ENCODE measurements at places on chromosomes 16 and 17.
A peak's percentile ranks its signal among the peaks of the same experiment; 100 is the strongest.

DNA sequence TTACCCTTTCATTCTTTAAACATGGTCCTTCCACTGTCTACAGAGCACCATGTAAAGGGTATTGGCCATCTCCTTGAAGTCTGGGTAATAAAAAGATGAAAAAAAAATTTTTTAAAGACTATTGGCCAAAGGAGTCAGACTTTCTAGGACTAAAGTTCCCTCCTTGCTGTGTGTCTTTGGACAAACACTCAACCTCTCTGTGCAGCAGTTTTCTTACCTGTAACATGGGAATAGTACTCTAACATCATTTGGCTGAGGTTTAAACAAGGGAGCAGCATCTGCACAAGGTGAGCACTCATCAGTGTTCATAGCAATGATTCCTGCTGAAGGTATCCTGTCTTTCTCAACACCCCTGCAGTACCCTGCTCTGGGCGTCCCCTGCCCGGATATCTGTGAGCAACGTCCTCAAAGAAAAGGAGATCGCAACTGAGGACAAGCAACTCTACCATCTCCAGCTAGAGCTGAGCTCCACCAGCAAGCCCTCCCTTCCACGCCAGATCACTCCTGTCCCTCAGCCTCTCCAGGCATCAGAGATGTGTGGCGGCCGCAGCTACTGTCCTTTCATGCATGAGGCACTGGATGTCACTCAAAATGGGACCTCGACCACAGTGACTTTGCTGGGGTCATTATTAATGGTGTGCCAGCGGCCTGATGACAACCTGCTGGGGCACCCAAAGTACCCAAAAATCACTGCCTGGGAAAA, 29.5 kb upstream of the RPH3AL start:
- DNase-seq: no peak

- no peak for DNase-seq
Observed at GRCh38 chr17:8362651-8363332, 13.7 kb downstream of the KRABD2 start.

DNA sequence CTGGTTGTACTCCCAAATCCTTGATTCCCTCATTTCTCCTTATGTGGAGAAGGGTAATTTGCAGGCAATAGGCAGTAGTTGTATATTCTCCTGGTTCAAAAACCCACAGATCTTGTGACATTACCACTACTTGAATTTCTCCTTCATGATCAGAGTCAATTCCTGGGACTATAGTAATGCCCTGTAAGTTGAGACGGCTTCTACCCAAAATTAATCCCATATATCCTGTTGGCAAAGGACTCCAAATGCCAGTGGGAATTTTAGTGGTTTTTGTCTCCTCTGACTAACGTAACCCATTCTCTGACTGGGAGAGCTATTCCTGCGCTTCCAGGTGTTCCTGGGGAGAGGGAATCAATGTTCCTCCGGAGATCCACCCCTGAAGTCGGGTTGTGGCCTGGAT, 11.6 kb upstream of the ZNF689 start:
- no peak for DNase-seq

DNA sequence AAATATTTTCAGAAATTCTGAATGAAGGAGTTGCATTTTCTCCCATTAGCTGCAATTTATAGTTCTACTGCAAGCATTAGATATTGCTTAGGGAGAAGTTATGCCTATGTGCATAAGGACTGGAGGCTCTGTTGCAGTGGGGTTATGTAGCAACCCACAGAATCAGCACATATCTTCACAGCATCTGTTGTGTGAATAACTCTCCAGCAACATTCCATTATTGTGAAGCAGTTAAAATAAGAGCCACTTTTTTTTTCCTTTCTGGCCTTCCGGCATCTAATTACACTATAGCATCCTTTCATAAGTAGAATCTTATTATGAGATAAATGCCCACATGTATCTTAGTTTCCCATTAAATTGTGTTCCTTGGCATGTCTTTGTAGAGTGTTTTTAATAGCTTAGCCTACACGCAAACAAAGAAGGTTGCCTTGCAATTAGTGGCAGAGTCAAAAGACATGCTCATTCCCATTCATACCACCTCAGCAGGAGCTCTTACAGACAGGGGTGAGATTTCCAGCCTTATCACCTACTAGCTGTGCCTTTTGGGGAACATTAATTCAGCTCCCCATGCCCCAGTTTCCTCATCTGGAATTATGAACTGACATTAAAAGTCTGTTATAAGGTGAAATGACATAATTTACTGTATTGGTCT, 596.0 kb upstream of the GOT2 start:
- DNase-seq: no peak

- DNase-seq: no peak
Observed at GRCh38 chr17:78343187-78343542, 16.7 kb downstream of the SOCS3 start.

- DNase-seq: peak; percentile 65
Observed at GRCh38 chr16:81469710-81470535, 25.3 kb downstream of the CMIP start.

GRCh38 chr16:82156761-82157533, 13.1 kb downstream of the MPHOSPH6 start:
- DNase-seq: no peak

DNA sequence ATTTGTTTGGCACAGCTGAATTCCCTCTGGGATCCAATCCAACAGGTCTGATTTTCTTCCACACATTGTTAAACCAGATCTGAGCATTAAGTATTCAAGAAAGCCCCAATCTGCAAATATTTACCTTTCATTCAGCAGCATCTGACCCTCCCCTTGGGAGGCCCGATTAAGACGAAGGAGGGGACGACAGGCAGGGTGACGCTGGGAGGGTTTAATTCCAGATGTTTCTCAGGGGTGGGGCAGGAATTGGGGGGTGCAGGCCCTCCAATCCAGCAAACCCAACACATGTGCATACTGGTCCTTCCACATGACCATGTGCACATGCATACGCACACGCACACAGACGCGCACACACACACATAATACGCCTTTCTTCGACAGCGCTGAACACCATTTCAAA, 240.5 kb downstream of the GSG1L start:
- no peak for DNase-seq

DNA sequence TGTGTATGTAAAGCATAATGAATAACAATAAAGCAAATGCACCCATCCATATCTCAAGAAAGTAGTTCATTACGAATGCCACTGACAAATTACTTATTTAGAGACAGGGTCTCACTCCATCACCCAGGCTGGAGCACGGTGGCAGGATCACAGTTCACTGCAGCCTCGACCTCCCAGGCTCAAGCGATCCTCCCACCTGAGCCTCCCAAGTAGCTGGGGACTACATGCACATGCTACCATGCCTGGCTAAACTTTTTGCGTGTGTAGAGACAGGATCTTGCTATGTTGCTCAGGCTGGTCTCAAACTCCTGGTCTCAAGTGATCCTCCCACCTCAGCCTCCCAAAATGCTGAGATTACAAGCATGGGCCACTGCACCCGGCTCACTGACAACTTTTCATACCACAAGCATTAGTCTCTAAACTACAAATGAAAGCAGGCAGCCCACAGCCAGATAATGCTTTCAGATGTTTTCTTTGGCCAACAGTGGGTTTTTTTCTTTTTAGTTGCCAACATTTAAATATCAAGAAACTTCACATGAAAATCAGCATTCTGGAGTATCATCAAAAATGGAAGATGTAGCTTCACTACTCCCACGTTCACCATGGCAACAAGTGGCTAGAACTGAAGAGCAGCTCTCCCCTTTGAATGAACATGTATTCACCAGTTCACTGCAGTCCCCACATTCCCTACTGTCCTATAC, 7.7 kb downstream of the ARHGAP17 start:
- no peak for DNase-seq

DNA sequence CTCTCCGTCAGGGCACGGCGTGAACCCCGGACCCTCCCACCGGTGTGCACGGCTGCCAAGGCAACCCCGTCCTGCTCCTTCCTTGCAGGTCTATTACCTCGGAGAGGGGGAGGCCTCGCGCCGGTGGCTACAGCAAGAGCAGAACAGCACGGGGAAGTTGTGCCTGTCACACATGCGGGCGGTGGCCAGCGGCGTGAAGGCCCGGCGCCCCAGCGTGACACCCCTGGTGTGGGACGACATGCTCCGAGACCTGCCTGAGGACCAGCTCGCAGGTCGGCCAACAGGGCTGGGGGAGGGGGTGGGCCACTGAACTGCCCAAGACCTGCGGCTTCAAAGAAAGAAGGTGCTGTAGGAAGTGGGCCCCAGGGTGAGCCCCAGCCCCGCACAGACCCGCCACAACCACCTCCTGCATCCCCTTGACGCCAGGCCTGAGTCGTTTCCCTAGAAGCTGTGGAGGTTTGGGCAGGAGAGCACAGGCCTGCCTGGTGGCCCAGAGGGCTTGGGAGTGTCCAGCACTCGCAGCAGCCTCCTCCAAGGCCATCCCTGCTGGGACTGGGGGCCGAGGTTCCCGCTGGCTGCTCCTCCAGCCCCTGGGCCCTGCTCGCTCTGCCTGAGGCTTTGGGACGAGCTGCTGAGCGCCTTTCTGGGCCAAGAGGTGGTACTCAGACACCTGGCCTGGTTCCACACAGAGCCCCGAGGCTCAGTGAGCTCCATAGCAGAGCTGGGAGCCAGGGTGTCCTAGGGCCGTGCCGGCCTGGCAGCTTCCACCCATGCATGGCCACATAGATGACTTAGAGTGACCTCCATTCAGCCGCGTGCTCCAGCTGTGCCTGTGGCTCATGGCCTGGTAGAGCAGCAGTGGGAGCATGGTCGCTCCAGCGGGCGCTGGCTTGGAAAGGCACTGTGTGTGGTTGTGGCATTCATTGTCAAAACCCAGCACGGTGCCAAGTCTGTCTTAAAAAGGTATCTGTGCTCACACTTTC, 14.7 kb downstream of the CYBC1 start:
- DNase-seq: no peak

- no peak for DNase-seq
Observed at GRCh38 chr16:5678371-5678770, 580.8 kb upstream of the EEF2KMT start.

GRCh38 chr16:88970539-88971065, 6.4 kb downstream of the CBFA2T3 start:
- no peak for DNase-seq

- DNase-seq: no peak
Observed at GRCh38 chr17:73304971-73305812, 6.6 kb downstream of the CDC42EP4 start.

DNA sequence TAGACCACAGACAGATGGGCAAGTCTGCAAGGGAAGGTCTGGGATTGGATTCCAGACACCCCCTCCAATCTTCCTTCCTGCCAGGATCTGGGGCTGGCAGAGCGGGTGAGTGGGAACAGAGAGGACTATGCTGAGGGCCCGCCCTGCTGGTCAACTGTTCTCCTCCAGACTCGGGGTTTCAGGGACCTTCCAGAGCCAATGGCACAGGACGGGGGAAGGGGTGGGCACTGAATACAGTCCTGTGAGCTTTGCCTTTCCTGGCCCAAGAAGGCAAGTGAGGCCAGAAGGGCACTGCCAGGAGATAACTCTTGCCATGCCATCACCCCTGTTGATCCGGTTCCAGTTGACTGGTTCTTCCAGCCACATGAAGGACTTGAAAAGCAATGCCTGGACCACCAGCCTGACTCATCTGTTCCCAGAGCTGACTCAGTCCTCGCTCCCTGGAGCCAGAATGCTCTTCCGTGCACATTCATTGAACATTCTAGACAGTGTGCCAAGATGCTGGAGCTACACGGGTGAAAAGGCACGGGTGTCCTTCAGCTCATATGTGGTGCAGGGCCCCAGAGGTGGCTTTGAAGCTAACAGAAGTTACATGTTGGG, 533 bp upstream of the MEFV start:
- DNase-seq: no peak

GRCh38 chr16:89391-90302, 11.6 kb downstream of the MPG start:
- DNase-seq: no peak

DNA sequence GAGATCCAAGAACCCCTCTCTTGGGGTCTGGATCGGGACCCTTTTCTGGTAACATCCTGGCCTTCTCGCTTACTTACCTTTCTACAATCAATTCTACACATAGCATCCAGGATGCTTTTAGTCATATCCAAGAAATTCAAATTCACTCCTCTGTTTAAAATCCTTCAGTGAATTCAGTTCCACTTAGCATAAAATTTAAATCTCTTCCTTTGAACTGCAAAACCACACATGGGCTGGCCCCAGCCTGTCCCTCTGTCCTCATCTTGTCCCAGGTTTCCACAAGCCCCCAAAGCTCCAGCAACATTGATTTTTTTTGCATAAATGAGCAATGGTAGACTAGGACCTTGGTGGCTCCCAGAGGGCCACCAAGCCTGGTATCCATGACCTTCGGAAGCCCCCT, 96.4 kb upstream of the C16orf82 start:
- DNase-seq: no peak

- no peak for DNase-seq
Observed at GRCh38 chr17:79826204-79826680, 13.0 kb downstream of the CBX4 start.

DNA sequence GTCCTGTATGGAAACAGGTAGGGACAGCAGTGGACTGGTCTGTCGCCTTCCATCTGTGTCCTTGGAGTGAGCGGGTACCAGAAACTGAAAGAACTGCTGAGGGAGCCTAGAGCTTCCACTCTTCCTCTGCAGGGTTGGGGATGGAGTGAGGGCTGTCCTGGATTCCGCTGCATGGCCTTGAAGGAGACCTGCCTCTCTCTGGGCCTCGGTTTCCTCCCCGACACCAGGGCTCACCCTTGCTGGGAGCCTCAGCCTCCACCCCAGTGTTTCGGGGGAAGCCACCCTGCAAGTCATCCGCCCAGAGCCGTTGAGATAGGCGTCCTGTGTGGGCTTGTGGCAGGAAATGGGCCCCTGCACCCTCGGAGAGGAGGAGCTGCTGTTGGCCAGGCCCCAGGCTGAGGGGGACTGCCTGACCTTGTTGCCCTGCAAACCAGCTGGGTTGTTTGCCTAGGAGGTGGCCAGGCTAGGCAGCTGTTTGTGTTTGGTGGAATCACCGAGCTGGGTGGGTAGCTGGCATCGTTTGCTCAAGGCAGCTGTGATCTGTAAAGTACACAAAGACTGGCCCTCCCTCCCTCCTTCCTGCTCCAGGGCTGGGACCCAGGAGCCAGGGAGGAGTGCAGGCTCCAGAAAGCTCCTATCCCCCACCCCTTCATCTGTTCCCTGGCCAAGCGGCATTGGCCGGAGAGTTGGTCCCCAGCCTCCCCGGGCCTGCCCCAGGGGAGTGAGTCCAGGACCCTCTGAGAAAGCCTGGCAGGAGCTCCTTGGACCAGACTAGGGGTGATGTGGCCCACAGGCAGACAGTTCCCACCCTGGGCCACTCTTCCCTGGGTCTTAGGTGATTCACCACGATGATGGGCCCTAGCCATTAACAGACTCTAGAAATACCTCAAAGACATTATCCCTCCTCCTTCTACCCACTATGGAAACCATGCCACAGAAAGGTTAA, 1.3 kb downstream of the RAB37 start:
- peak; percentile 87 for DNase-seq

DNA sequence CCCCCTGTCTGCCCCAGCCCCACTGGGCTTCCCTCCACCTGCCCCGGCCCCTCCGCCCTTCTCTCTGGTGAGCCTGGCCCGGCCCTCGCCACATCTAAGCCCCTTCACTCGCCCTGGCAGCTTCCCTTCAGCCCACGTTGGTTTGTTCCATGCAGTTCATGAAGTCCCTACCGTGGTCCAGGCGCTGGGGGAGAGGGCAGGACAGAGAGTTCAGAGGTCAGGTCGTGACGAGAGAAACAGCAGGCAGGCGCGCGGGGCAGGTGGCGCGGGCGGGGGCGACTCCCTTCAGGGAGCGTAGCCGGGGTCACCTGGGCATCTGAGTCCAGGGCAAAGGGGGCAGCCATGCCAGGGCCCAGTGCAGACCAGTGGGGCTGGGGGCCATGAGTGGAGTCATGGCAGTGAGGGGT, 8.9 kb upstream of the TEDC2 start:
- DNase-seq: no peak
